Iris pigment epithelial cell (primary cell): ENCODE measurements at places on chromosomes 4 and X.

DNA sequence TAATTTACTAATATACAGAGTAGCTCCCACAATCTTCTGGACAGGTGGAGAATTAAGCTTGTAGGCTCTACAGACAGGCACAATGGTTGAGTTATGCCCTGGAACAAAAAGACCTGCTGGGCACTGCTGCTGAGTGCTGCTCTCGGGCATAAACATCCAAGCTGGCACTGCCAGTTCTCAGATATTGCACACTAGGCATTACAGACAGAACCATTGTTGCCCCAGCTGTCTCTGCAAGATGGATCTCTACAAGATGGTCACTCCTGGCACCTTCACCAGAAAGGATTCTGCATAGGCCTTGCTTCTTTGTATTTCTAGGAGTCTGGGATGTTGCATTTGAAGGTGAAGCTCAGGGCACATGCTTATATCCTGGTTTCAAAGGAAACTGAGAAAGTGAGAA lies 527.1 kb downstream of the STIM2 start:
- DNase-seq: no peak

GRCh38 chrX:97308171-97308570 lies 424.5 kb downstream of the RPA4 start:
- peak; percentile 29 for DNase-seq

DNA sequence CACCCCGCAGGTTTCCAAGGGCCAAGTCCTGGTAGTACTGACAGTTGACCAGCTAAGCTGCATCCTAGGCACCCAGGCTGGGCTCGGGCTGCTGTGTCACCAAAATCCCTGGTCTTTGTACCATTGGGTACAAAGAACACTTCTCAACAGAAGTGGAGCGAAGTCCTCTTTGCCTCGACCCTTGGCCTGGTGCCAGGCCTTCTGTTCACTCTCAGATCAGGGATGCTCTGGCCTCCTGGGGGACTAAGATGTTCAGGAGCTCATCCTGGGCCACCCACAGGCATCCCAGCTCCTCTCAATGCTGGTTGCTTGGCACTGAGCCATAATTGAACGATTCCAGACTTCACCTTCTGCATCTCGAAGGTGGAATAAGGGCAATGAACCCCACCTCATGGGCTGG lies 13.8 kb upstream of the SLC2A9 start:
- DNase-seq: no peak

GRCh38 chrX:19912-20571 lies 261.1 kb upstream of the PLCXD1 start:
- DNase-seq: peak; percentile 0

DNA sequence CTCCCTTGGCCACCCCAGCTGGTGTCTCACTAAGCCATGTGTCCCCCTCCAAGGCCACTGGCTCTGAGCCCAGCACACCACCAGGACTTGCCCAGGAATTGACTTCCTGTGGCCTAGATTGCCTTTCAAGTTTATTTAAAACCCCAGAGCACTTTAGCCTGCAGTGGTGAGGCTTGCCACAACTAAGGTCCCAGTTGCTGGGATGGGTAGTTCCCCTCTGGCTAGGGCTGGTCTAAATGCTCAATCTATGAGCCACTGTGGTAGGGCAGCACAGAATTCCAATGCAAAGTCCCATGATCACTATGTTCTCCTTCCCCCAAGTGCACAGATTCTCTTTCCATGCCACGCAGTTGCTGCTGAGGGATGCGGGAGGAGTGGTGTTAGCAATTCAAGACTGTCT lies 61.1 kb upstream of the HCCS start:
- DNase-seq: no peak

GRCh38 chr4:25233194-25233593 lies 639 bp upstream of the PI4K2B start:
- no peak for DNase-seq

GRCh38 chr4:73918058-73918457 lies 48.9 kb downstream of the CXCL1 start:
- DNase-seq: no peak

DNA sequence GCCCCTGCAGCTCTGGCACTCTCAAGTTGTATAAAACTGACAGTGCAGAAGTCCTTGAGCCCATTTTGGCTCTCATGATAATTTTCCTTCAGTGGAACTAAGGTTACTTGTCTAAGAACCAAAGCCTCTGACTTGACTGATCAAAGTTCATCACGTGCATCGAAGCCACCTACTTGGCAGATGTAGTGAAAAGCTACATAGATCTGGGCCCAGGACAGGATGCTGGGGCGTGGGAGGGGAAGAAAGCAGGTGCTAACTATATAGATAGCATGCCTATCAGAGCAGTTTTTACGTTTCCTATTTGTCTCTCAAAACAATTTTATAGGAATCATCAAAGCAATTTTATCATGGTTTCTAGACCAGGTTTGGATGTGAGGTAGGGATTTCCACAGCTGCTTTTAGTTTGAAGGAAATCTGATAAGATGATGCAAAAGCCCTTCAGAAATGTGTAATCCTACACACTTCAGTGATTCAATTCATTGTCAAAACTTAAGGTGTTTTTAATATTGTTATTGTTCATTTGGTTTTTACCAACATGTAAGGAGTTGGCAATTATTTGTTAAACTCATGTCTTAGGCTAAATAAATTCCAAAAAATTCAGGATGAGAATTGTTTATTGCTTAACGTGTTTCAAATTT lies 1.2 kb upstream of the CD40LG start:
- DNase-seq: no peak

GRCh38 chr4:2931512-2932301 lies 31.5 kb downstream of the NOP14 start:
- DNase-seq: no peak

GRCh38 chr4:8050555-8051206 lies 107.9 kb downstream of the ABLIM2 start:
- DNase-seq: peak; percentile 35

- DNase-seq: peak; percentile 87
These were observed 50.8 kb downstream of the PRPS1 start for GRCh38 chrX:107678957-107679740.

GRCh38 chr4:125719987-125720386 lies 405.2 kb downstream of the FAT4 start:
- no peak for DNase-seq

GRCh38 chr4:128310266-128310697 lies 22.7 kb upstream of the PGRMC2 start:
- DNase-seq: peak; percentile 27

DNA sequence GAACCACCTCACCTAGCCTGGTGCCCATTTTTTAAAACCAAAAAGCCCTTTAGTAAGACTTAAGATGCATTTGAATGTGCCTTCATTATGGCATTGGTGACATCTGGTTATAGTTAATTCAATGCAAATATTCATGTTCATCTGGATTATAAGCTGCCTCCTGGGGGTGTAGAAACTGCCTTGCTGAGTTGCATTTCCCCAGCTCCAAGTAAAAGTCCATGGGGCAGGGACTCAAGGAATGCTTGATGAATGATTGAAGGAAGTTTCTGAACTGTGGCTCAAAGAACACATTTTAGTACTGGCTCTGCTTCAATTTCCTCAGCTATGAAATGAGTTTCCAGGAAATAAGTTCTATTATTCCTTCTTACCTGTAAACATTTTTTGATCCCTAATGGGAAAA lies 18.5 kb upstream of the RBM47 start:
- DNase-seq: no peak

GRCh38 chrX:39065051-39065871 lies 264.0 kb downstream of the MID1IP1 start:
- no peak for DNase-seq

DNA sequence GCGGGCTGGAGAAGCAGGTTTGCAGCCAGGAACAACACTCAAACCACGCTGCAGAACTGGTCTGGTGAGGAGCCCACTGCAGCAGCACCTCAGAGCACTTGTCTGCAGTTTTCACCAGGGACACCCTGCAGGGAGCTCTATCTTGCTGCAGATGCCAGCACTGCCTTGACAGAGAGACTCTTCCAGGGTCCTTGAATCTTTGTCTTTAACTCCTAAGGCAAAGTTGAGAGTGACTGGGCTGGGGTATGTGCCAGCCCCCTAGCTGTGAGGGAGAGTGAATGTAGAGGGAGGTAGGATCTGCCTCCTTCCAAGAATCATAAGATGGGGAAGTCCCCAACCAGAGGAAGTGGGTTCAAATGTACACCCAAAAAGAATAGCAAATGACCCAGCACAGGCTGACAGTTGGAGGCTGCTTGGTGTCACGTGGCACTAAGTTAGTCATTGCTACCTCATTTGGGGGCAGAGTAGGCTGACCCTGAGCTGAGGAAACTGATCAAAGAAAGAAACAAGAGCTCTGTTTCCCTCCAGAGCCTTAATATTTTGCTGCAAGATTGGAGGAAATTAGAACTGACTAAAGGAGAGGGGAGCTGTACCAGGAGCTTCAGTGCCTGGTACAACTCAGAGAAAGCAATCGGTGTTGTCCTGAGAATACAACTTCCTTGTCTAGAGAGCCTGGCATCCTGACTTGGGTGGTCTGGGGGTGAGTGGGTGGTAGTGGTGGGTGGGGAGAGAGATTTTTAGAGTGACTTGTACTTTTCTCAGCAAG lies 28.2 kb upstream of the HUWE1 start:
- DNase-seq: peak; percentile 28

GRCh38 chr4:135552131-135552530 lies 1350.5 kb upstream of the PABPC4L start:
- peak; percentile 2 for DNase-seq

DNA sequence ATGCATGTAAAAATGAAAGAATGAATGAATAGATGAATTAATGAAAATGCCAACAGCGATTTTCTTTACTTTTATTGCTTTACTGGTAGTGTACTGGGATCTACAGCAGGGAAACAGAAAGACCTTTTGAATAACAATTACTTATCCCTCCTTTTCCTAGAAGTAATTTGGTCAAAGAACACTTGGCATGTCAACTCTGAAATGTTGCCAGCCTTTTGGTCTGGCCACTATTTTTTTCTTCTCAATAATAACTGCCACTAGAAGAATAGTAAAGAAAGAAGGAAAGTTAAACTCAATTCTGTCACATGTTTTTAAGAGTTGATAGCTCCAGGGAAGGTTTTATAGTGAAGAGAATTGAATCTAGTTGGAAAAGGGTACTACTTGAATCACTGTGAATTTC lies 52.9 kb downstream of the EPHA5 start:
- no peak for DNase-seq

DNA sequence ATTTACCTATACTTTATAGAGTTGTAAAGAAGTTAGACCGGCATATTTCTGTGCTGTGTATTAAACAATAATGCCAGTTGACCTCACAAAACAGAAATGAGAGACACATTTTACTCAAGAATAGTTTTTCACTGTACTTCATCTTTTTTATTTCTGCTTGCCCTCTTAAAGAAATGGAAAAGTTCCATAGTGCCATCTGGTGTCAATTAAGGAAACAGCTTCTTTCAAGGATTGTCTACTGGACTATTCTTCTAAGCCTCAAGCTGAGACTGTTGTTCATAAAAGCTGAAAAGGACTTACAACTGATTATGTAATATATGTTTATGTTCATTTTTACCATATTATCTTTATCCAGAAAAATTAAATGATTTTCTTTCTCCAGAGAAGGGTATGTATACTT lies 1523.7 kb downstream of the ARAP2 start:
- peak; percentile 36 for DNase-seq

- peak; percentile 33 for DNase-seq
These were observed 43.8 kb upstream of the WDR1 start for GRCh38 chr4:10160281-10160856.

DNA sequence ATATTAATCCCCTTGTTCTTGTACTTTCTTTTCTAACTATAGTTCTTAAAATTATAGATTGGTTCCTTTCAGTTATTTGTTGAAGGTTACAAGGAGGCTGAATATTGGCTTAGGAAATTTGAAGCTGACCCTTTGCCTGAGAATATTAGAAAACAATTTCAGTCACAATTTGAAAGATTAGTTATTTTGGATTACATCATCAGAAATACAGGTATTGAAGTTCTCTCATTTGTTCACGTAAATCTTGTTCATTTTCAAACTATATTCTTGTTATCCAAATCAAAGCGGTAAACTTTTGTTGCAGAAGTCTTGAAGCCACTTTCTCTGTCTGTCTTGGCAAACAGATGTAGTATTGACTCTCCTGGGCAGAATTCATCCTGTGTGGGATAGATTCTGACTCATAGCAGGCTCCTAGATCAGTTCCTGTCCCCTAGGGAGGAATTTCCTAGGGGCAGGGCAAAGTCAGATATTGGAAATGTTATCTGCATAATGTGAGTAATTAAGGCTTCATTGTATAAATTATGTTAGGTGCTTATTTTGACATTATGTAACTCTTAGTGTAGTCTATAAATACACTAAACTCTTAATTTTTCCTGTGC lies 25.2 kb downstream of the PI4K2B start:
- peak; percentile 62 for DNase-seq

DNA sequence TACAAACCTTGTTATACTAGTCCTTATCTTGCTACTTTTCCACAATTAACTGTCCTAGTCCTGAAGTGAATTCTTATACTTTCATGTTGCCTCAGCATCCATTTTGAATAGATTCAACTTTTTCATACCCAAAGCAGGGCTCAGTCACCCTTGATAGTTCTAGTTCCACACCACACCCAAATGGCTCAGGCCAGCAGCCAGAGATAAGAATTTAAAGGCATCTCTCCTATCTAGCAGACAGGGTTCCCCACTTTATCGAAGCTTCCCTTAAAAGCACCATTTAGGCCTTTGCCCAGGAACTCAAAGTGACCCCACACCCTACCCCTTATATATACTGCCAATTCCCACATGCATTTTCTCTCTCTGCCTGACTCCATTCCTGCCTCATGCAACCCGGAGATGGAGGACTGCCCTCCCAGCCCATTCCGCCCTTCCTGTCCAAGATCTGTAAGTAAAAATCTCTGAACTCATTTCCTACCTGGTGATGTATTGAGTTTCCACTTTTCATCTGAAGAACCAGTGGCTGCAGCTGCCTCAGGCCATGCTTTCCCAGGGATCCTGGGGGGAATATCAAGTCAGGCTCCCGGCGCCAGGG lies 63.7 kb upstream of the TXK start:
- no peak for DNase-seq

GRCh38 chrX:20668550-20668949 lies 401.8 kb upstream of the RPS6KA3 start:
- DNase-seq: no peak

DNA sequence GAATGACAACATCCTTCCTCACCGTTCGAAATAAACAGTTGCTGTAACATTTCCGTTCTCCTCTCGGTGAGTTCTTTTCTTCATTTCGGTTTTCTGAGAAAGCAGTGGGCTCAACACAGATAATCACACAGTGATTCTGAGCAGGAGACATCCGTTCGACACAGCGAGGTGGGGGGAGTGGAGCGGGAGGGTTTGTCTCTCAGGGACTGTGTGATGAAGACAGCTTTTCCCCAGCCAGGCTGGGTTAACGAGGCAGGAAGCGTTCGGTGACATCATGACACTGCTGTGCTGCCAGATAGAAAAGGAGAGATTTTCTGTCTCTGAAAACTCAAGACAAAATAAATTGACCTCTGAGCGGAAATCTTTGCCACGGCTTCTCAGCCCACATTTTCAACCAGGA lies 119.3 kb downstream of the CRLF2 start:
- DNase-seq: no peak

GRCh38 chrX:54358424-54359211 lies 772 bp upstream of the WNK3 start:
- DNase-seq: peak; percentile 59

GRCh38 chr4:58225460-58225859 lies 1115.3 kb upstream of the IGFBP7 start:
- DNase-seq: no peak
